ENCODE measurements at places on chromosomes 5 and 9.

DNA sequence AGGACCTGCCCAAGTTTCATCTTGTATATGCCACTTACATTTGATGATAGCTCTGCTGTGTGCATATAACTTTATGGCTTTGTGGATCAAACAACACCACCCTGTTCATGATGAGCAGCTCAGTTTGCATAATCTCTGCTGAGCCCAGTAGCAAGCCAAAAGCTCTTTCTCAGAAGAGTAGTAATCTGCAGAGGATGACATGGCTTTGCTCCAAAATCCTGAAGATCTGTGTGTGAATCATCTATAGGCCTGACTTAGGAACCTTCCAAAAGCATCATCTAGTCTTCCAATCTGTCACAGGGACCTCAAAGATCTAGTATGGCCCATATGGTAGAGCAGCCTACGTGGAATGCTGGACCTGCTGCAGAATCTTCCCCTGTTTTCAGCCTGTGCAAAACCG, 394.6 kb downstream of the PSAT1 start:
- no peak for DNase-seq

DNA sequence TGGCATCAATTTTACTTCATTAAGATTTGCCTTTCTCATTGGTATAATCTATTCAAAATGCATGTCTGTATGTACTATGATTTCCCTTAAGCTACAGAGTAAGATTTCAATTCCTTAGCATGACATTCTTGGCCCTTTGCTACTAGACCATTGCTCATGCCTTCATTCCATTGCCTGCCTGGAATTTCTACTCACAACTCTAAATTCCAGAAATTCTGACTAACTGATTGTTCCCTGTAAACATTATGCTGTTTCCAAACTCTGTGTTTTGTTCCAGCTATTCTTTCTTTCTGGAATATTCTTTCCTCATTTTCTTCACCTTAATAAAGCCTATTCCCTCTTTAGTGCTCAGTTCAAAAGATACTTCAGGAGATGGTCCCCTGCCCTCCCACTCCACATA, 568.8 kb upstream of the SEMA6A start:
- no peak for DNase-seq

DNA sequence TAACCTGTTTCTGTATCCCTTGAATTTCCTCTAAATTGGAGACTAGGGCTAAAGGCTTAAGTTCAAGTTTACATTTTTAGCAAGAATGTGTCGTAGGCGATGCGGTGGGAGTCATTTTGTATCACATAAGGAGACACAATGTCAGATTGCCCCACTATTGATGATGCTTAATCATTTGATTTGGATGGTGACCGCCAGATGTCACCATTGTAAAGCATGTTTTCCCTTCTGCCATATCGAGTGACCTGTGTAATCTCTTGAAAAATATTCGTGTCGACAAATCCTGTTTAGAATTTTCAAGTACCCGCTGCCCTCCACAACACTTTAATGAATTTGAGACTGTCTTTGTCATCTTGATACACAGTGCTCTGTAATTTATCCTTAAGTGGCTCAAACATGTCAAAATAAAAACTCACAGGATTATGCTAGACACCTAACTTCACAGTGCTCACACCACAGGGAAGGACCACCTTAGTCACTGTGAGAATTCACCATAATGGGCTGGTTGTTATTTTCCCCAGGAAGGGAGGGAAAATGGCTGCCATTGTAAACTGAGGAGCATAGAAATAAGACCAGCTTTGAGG, 34.5 kb upstream of the SLC46A2 start:
- DNase-seq: no peak

- peak; percentile 71 for DNase-seq
Observed at GRCh38 chr9:136485049-136486045, 2.5 kb upstream of the SEC16A start.

- no peak for DNase-seq
Observed at GRCh38 chr5:128491291-128491690, 46.8 kb downstream of the FBN2 start.

GRCh38 chr9:137391411-137391754, 31.6 kb downstream of the EXD3 start:
- no peak for DNase-seq

DNA sequence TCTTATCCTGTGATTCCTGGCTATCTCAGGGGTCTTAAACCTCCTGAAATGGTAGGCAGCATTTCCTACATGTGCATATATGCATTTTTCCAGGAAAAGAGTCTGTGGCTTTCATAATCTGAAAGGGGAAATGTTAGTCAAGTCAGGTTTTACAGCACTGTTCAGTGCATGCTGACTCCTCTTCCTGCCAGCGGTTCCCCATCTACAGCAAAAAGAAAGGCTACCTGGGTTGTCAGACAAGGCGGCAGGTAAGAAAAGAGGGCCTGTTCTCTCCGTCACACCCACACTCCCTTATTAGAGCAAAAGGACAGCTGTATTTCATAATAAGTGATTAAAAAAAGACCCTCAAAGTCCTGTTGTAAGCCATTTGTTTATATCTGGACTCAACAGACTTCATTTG, 4.3 kb upstream of the SPATA6L start:
- DNase-seq: no peak

GRCh38 chr5:60943624-60944023, 1.2 kb downstream of the ERCC8 start:
- DNase-seq: no peak

DNA sequence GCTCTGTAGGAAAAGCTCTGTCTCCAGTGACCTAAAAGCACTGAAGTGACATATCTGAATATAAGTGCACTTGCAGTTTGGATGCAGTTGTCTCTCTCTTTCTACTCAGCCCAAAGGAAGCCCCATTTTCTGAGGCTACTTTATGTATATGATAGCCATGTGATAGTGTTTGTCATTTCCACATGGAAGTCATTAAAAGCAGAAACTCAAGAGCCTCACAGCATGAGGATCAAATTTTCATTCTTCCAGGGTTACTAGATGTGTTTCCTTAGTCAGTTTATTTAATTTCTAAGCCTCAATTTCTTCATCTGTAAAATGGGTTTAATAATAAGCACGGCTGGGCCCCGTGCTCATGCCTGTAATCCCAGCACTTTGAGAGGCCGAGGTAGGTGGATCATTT, 36.7 kb downstream of the RNF44 start:
- DNase-seq: no peak

- DNase-seq: no peak
Observed at GRCh38 chr5:94024101-94024500, 282.7 kb upstream of the POU5F2 start.

- no peak for DNase-seq
Observed at GRCh38 chr5:17289681-17290539, 72.5 kb downstream of the BASP1 start.

DNA sequence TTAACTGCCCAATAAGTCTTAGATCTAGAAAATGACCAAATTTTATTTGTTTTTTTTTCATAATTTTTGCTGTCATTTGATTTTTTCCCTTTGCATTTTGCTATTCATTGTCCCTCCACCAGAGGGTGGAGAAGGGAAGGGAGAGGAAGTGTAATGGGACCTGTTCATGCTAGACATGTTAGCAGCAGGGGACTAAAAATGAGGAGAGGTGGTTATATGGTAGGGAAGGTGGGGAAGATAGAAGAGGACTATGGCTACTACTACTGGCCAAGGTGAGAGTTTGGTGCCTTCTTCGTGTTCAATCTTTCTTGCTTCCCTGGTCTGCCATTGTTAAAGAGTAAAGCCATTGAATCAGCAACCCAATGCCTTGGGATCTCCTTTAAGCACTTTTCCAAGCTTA, 6.4 kb downstream of the GRIA1 start:
- no peak for DNase-seq

- DNase-seq: no peak
Observed at GRCh38 chr9:115416299-115416698, 298.3 kb upstream of the TNC start.

DNA sequence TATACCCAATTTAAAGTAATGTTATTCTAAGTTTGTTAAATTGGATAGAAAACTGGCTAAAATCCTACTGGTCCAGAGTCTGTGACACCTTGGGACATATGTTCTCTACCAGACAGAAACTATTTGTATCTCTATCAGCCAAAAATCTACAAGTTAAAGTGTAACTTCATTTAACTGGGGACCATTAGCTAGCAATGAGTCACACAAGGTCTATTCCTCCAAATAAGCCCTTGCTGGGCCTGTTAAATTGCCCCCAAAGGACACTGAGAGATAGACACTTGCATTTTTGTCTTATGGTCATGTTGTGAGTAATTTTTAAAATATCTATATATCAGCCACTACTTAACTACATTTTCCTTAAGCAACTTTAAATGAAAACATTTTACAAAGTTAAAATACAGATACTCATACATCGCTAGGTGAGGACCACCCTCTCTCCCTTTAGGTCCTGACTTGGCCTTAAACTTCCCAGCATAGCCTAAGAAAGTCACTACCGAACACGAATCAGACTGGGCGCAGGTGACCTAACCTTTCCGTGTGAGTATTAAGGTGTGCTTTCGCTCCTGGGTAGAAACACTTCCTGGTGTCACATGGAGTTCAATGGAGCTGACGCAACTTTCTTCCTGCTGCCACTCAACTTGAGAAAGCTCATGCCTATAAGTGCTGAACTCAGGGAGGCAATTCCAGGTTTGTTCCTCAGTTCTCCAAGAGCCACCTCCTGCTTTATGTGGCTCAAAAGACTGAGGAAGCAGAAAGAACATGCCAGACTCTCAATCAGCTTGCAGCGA, 249.1 kb downstream of the DIRAS2 start:
- no peak for DNase-seq

- no peak for DNase-seq
Observed at GRCh38 chr9:124657516-124657915, 113.6 kb downstream of the NR6A1 start.

GRCh38 chr5:82491397-82491796, 213.2 kb upstream of the RPS23 start:
- DNase-seq: no peak

GRCh38 chr5:178462816-178463215, 127.4 kb downstream of the COL23A1 start:
- DNase-seq: no peak

- DNase-seq: no peak
Observed at GRCh38 chr9:136327304-136327974, at the start of gene GPSM1. Gene GPSM1, plus strand, starts transcription at chr9:136327539. Its CDS starts 157 bp downstream, at chr9:136327696.

GRCh38 chr9:137241490-137242268, 592 bp downstream of the TUBB4B start:
- DNase-seq: peak; percentile 64

GRCh38 chr5:111973961-111974360, 217.0 kb upstream of the NREP start:
- DNase-seq: no peak

DNA sequence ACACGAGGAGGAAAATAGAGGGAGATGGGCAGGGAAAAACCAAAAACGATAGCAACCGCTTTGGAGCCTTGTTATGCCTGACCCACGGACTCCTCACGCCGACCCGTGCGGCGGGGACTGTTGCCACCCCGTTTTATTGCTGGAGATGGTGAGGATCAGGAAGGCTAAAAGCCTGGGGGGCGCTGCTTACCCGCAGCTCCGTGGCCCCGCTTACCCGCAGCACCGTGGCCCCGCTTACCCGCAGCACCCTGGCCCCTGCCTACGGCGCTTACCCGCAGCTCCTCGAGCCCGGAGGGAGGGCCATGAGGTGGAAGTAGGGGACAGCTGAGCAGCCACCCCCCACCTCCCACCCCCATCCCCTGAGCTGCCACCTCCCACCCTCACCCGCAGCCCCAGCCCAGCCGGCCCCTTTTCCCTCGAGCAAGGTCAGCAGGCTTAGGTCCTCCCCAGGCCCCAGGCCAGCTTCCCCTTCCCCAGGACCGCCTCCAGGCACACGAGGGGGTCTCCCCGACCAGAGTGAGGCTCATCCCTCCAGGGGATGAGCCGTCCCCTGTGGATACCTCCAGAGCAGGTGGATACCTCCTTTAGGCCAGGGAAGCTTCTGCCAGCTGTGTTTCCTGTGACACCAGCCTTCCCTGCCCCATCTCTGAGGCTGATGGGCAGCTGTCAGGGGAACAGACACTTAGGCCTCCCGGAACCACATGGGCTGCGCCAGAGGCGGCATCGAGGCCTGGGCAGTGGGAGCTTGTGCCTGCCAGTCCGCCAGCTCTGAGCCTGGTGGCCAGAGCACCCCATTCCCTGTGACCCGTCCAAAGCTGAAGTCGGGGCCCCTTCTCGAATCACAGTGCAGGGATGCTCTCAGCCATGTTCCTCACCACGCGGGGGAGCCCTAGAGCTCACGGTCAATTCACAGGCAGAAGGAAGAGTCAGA, 92.3 kb downstream of the LMX1B start:
- DNase-seq: peak; percentile 52

GRCh38 chr5:151648089-151648488, 38.6 kb downstream of the SPARC start:
- DNase-seq: no peak

- no peak for DNase-seq
Observed at GRCh38 chr5:34844106-34844505, 5.1 kb downstream of the TTC23L start.

DNA sequence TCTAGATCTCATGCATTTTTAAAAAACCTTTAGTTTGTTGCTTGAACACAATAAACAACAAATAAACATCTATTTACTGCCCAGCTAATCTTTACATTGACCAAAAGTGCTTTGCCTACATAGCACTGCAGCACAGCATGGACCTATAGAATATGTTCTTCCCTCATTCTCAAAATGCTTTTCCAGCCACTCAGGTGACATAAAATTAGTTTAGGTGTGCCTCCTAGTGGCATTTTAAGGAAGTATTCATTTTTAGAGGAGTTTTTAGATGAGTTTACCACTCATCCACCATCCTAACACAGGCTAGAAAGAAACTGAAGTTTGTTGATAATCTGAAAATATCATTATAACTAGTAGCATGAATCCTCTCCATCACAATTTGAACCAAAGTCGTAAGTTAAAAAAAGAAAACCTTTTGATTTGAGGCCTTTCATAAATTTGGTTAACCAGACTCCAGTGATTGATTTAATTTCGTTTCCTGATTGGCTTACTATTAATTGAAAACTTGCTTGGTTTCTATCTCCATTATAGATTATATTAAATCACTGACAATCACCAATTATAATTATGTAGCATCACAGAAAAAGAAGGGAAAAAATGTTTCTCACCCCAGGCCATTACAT, 12.6 kb downstream of the PLGRKT start:
- no peak for DNase-seq

GRCh38 chr9:93941493-93941892, 13.7 kb downstream of the BARX1 start:
- no peak for DNase-seq

DNA sequence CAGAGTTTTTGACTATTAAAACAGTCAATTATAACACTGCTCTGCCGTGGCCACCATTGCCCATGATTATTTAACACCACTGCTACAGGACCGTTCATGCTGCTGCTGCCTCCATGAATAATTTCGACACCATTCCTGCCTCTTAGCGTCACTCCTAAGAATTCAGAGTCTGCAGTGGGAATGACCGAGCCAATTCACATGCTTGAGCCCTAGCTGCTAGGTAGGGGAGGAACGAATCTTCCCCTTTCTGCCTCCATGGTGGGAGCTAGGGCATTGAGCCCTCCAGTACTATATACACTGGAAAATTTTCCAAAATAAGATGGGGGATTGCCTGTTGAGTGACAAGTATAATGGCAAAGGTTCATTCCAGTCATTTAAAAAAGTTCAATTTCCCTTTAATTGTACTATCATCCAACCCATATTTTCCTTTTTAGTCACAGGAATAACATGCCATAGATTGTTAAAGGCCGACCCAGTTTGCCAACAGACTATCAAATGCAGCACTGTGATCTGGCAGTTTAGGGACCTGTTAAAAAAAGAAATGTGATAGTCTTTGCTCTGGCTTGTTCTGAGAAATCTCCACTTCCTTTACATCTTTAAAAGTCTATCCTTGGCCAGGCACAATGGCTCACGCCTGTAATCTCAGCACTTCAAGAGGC, 13.5 kb upstream of the B4GALT1 start:
- DNase-seq: no peak

All from activated T-helper 1 cell treated with anti-CD3 and anti-CD28 coated beads, Interleukin-2, amount 50 U/mL, for 16 hours (primary cell).